ENCODE measurements at places on chromosomes 3 and 15.

- no peak for DNase-seq
Measured at GRCh38 chr3:131530843-131531242, 28.1 kb upstream of the MRPL3 start.

GRCh38 chr3:100269410-100270214, 8.8 kb downstream of the TBC1D23 start:
- DNase-seq = no peak

- no peak for DNase-seq
Measured at GRCh38 chr3:62873761-62874710, 1.2 kb downstream of the CADPS start.

DNA sequence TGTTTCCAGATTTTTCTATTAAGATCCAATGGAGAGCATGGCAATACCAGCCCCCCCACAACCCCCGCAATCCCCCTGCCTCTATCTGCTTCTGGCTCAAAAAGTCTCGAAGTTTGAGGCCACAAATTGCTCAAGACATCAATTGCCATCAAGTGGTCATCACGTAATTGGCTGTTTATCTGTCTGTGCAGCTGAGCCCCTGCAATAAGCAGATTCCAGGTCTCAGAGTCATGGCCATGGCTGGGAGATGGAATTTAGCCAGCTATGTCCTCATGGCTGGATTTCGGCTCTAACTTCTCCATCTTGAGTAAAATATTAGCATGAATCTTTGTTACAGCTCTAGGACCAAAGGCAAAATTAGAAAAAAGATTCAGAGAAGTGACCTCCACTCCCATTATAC, 22.7 kb downstream of the SSUH2 start:
- no peak for DNase-seq

GRCh38 chr15:66765478-66766281, 63.6 kb downstream of the SMAD6 start:
- peak; percentile 100 for DNase-seq

DNA sequence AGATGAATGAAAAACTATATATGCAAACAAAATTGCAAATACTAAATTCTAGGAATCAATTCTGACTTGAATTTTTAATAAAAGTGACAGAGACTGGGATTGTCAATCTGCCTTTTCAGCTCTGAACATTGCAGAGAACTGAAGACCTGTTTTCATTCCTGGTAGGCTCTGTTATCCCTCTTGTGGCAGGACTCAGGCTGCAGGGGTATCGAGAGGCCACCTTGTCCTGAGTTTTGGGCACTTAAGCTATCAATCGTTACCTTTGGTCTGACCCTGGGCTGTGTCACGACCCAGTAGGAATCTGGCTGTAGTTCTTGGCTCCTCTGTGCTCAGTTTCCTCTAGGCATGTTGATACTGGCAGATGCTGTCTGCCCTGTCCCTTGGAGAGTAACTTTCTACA, 238.0 kb downstream of the CACNA2D3 start:
- DNase-seq = no peak

DNA sequence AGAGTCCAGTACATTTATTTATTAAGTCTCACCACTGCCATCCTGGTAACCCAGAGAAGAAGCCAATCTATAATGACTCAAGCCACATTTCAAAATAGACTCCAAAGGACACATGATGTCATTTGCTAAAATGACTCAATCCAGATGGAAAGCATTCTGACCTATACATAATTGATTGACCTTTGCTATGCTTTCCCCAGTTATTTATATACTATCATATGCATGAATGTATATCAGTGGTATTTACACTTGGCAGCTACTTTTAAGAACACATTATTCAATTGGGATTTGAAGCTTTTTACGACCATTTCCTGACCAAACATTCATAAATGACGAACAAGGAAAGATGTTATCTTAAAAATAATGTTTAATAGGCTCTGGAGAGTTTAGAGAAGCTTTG, 297.2 kb downstream of the FHIT start:
- DNase-seq = no peak

GRCh38 chr15:31367021-31367729, 40.5 kb downstream of the KLF13 start:
- no peak for DNase-seq

GRCh38 chr15:59721411-59721810, 32.3 kb upstream of the BNIP2 start:
- DNase-seq = no peak

DNA sequence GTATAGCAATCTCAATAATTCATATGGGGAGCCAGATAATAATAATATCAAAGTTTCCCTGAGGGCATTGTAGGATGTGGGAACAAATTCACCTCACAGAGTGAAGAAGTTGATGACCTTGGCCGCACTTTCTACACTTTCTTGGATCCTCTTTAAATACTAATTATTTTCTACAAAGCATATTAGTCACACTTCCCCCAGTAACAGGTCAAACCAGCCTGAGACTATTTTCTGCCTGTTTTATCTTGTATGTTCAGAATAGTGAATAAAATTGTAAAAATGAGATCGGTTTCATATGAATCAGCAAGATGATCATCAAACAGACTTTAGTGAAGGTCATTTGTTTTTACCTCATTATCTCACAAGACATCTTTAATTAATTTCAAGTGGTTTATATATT, 2.3 kb upstream of the OR5K3 start:
- no peak for DNase-seq

- DNase-seq = no peak
Measured at GRCh38 chr3:125186261-125186787, 26.2 kb downstream of the SLC12A8 start.

GRCh38 chr15:88393719-88394519, 73.3 kb downstream of the MRPL46 start:
- DNase-seq = no peak

DNA sequence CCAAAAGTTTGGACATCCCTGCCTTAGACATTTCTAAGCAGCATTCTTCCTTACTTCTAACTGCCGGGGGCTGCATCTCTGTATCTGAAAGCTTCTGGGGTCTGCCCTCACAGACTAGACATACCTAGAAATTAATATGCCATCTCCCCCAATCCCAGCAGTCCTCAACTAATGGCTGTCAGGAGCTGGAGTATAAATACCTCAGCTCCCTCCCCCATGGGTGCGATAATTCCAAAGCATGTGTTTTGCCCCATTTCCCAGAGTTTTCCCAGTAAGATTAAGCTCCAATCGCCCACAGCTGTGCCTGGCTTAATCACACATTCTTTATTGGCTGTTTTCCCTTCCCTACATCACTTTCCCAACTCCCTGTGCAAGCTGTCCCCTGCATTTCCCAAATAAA, 13.8 kb upstream of the VPS8 start:
- no peak for DNase-seq

GRCh38 chr15:71678191-71678590, 132.2 kb upstream of the NR2E3 start:
- DNase-seq = no peak

DNA sequence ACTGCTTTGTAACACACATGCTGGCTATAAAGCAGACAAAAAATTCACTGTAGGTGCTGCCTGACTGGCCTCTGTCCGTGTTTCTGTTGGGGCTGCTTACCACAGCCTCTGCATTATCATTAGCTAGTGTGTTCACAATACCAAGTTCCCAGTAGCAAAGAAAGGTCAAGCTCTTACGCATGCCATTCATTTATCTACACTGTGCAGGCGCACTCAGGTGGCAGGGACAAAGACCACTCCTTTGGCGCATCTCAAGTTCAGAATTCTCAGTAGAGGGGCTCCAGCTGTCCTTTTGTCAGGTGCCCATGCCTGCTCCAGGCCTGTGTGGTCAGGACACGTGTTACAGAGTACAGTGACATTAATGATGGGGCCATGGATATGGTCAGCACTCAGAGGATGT, 22.3 kb downstream of the MLH1 start:
- DNase-seq = no peak

DNA sequence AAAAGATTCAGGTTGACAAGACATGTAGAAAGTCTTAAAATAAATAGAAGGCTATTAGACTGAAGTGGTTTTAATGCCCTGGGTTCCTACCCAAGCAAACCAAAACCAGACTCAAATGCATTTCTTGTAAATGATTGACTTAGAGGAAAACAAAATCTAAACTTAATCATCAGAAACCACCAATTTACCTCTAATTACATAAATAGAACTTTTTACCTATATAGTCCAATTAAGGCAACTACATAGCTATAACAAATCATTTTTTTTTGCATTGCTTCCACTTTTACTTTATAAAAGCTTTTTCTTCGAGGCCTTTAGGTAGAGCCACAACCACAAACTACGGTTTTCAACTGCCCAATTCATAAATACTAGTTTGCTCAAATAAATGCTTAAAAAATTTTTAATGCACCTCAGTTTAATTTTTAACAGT, 231.3 kb upstream of the ARHGEF26 start:
- DNase-seq = no peak

GRCh38 chr3:159113221-159113875, 311.5 kb downstream of the MFSD1 start:
- no peak for DNase-seq

DNA sequence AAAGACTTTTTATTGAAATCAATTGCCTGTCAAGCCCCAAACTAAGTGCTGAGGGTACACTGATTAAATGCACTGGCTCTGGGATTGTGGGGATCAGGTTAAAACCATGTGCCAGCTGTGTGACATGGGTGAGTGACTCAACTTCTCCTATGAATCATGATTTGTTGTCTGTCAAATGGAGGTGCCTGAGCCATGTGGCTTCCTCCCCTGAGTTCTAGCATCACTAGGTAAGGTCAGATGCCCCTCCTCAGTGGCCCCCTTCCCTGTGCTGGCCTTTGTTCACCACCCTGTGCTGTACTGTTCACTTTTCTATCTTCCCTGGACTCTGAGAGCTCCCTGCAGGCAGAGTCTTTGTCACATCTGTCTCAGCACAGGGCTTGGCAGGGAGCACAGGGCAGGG, 43.6 kb upstream of the ATP2B2 start:
- DNase-seq = no peak

DNA sequence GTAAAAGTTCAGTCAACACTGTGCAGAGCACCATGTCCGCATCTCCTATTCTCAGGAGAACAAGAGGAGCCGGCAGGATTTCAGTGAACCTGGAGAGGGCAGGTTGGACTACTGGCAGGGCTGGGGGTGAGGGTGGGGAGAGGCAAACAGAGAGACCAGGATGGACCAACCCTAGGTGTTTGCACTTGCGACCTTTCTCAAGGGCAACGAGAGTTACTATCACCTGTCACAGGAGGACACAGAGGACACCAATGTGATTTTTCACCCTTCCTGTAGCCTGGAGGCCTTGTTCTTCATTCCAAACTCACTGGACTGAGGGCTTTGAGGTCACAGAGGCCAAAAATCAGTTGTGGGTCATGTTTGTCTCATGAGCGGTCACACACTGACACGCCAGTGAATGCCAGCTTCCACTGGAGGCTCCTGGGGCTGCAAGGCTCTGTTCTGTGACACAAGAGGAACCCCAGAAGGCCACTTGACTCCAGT, 89.5 kb downstream of the CPN2 start:
- no peak for DNase-seq

DNA sequence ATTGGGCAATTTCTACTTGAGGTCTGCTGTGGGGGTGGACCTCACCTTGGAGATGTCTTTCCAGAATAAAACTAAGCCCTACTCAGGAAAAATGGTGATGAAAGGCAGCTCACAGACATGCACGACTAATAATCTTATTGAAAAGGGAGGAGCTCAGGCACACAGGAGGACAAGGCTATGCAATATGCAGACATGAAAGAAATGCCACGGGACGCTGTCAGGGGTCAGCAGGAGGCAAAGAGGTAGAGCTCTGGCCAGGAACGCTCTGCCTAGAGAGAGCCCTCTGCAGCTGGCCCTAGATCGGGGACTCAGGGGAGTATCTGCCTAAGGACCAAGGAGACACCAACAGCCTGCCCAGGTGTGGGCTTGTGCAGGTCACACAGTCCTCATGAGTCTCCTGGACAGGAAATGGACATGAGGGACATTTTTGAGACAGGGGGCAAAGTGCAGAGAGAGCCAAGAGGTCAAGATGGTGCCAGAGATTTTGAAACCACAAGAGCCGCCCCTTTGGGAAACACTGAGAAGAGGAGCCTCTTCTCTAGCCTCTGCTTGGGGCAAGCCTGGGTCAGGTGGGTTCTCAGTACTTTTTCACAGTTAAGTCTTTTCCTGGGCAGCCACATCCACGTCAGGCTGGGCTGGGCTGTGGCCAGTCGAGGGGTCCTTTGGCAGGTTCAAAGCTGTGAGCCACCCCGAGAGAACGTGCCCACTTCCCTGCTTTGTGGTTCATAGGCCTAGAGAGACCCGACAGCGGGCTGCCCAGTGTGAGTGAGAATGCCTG, 23.2 kb downstream of the EAF1 start:
- no peak for DNase-seq

- DNase-seq = peak; percentile 47
Measured at GRCh38 chr3:177538750-177539730, 341.8 kb upstream of the TBL1XR1 start.

GRCh38 chr15:50210462-50211157, 28.6 kb downstream of the SLC27A2 start:
- peak; percentile 62 for DNase-seq

DNA sequence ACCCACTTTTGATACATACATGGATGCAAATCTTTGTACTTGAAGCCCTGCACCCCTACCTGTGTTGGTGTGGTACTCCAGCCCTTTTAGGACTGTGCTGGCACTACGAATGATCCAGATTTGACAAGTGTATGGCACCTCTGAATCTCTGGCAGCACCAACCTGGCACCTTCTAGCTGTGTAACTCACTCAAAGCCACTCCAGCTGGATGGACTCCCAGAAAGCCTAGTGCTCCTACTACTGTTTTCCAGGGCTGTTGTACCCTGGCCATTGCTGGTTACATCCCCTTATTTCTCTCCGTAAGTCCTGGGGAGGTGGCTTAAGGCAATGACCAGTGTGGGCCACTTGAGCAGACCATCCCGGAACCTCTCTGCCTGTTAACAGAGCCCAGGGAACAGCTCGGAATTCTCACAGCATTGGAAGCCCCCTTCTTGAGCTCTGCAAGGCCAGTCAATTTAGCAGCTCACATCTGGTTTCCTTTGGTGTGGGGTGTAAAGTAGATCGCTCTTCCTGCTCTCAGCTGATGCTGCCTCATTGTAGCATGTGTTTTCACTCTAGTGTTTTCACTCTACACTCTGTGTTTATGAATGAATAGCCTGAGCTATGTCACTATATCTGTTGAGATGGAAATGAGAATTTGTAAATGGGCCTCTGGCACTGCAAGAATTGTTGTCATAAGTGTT, 12.2 kb downstream of the CALML4 start:
- no peak for DNase-seq

- DNase-seq = no peak
Measured at GRCh38 chr15:38308797-38309196, 56.2 kb downstream of the SPRED1 start.
